ENCODE measurements at places on chromosomes 11 and 22.

GRCh38 chr11:30560206-30561106 lies 25.7 kb downstream of the MPPED2 start:
- no peak for DNase-seq

GRCh38 chr11:96079691-96080090 lies 155.8 kb upstream of the MTMR2 start:
- no peak for DNase-seq

DNA sequence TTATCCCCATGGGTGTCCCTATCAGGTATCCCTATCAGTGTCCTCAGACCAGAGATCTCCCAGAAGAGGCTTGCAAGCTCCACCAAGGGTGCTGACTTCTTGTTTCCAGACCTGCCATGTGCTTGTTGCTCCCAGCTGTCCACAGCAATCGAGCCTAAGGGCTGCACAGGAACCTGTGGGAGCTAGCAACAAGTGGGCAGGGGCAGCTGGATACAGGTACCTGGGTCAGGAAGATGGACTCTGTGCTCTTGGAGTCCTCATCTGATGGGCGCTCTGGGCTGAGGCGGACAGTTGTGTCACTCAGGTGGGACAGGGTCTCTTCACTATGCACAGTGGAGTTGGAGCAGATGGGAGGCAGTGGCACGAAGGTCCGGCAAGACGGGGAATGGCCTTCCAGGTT lies 99.2 kb downstream of the RNF169 start:
- DNase-seq: no peak

- DNase-seq: no peak
Observed at GRCh38 chr22:26722159-26722558, 64.8 kb downstream of the MIAT start.

DNA sequence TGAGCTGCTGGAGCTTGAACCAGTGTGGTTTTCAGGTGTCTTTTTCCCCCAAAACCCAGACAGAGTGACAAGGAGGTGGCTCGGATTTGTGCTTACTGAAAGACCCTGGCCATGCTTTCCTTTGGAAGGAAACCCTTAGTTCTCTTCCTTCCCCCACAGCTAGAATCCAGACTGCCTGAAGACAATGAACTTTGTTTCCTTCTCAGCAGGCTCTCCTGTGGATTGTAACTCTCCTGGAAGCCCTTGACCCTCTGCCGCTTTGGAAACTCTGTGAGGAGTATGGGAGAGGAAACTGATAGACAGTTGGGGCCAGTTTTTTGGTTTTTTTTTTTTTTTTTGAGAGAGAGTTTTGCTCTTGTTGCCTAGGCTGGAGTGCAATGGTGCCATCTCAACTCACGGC lies 62.1 kb upstream of the SESN3 start:
- DNase-seq: no peak

- DNase-seq: no peak
Observed at GRCh38 chr11:14544611-14545010, 24.4 kb upstream of the PSMA1 start.

DNA sequence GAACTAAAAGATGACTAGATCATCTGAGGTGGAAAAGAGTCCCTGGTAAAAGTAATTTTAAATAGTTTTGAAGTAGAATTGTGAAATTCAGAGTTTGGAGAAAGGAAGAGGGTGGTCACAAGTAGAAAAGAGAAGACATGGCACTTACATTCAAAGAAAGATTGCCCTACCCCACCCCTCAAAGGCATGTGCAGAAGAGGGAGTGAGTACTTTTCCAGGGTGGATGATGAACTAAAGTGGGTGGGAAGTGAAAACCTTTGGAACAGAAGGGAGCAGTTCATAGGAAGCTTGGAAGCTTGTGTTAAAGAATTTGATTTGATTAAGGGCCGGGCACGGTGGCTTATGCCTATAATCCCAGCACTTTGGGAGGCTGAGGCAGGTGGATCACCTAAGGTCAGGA lies 23.6 kb downstream of the SREBF2 start:
- DNase-seq: no peak

DNA sequence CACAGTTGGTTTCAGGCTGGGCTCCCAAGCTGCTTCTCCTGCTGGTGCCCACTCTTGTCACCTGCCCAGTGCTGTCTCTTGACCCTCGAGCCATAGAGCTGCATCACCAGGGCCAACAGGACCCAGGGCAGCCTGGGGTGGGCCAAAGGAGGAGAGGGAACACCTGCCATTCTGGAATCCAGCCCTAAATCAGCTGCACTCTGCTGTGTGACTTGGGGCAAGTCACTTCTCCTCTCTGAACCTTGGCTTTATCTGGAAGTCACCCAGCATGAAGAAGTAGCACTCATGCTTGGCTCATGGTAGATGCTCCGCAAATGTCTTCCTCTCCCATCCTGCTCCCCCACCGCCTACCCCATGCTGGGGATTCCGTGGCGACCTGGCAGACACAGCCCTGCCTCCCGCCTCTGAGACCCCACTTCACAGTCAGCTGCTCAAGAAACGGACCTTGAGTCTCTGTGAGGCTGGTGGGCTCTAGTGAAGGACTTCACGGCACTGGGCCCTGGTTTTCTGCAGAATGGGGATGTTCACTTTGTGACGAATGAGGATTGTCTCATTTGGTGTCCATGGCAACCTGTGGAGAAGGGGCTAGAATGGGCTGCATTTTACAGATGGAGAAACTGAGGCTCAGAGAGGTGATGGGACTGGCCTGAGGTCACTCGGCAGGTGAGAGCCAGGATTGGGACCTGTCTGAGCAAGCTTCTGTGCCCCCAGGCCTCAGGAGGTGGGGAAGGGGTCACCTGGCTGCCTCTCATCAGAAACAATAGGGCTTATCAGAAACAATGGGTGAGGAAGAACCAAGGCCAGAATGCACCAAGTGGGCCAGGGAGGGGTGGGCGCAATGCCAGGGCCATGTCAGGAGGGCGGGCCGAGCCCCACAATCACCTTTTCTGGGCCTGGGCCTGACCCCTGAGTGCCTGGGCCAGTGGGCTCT lies 12.4 kb downstream of the EMID1 start:
- DNase-seq: peak; percentile 35

GRCh38 chr11:33699515-33700062 lies 1.0 kb downstream of the C11orf91 start:
- peak; percentile 50 for DNase-seq

GRCh38 chr11:1748636-1749394 lies 1.6 kb downstream of the IFITM10 start:
- peak; percentile 66 for DNase-seq

DNA sequence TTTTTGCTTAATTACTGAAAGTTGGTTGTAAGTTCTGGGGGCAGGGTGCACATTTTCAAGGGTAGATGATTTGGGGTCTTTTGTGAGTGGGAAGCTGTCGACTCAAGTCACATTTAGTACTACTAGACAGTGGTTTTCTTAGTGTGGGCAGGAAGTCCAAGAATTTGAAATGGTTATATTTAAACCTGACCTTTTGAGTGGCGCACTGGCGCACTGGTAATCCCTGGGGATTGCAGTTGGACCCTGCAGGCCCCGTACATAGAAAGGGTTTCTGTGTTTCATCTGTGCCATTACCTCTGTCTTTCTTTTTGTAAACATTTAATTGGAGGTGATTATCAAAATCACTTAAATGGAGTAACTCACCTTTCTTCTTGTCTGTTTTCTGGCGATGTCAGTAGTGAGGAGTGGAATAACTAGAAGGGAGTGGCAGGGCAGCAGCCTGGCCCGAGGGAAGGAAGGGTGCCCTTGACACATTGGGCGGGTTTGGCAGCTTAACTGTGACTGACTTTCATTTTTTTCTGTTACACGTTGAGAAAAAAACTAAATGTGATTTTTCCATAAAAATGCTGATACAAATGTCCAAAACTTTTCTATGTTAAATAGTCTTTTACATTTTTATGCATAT lies 101.8 kb upstream of the GAL start:
- no peak for DNase-seq

DNA sequence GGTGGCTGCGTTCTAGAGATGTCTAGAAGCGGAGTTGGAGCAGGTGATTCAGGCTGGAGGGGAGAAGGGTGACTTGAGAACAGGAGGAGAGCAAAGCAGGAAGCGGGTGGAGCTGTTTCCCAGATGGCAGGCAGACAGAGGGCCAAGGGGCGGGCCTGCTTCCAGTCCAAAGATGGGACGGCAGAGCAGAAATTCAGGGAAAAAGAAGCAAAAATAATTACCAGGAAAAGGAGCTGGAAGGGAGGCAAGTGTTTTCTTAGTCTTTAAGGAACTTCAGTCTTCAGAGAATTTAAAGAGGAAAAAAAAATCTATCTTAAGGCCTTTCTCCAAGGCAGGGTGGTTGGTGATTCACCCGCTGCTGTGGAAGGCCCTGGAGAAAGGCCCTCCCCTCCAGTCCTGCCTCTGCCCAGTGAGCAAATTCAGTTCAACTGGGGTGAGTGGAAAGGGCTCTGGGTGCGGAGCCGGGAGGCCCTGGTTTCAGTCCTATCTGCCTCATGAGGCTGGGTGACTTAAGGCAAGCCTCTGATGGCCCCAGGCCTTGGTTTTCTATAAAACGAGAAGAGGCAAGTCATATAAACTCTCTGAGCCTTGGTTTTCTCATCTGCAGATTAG lies 4.5 kb upstream of the CREB3L1 start:
- DNase-seq: peak; percentile 59

DNA sequence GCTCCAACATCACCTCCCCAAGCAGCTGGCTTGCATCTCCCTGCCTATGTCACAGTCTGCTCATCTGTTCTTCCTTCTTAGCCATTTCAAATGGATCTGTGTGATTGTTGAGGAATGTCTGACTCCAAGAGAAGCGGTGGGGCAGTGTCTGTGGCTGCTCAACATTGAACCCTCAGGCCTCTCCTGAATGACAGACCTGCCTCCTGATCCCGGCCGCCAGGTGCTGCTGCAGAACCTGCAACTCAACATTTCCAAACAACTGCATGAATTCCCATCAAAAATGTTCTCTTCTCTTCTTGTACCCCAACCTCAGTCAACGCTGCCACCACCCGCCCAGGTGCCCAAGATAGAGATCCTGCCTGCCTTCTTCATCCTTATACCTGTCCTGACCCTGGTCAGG lies 132.5 kb downstream of the FBXO7 start:
- no peak for DNase-seq

DNA sequence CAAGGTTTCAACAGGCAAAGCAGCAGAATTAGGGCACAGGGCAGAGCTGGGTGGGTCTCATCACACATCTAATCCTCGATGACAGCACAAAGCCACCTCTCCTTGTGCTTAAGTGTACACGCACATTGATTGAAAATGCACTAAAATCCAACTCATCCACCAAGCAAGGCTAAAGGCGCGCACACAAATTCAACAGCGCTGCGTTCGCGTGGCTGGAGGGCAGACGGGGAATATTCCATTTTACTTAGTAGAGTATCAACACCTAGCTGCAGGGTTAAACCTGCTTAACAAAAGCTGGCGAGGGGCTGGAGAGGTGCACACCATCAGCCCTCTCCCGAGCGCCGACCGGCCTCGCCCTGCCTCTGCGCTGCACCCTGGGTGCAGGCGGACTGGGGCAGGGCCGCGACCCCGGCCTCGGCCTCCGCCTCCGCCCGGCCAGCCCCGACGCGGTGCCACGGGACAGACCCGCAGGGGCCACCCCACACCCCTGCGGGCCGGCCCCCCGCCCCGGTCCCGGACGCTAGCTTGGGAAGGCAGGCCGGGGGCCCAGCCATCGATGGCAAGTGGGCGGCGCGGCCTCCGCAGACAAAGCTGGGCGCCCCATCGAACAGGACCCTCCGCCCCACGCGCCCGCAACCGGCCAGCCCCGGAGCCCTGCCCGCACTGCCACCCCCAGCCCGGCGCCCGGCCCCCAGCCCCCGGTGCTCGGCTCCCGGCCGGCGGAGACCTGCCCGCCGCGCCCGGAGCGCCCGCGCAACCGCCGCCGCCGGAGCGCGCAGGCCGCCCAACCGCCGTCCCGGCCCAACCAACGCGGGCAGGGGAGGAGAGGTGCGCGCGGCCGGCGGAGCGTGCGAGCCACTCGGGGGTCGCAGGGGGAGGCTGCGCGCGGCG lies 929 bp downstream of the PRDM10 start:
- DNase-seq: peak; percentile 44

DNA sequence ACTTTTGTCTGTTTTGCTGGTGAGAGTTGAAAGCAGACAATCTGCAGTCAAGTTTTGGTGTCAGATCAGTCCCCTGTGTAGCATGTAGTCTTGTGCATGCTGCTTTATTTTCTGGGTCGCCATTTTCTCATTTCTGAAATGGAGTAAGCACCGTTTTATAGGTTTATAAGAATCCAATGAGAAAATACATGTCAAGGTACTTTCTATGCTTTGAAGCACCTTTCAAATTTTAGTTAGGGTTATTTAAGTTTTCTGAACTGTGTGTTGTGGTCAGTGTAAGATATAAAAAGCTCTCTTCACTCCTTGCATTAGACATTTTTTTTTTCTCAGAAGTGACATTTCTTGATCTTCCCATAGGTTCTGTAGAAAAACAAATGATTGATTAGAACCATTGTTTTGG lies 283.2 kb downstream of the ETS1 start:
- DNase-seq: no peak

DNA sequence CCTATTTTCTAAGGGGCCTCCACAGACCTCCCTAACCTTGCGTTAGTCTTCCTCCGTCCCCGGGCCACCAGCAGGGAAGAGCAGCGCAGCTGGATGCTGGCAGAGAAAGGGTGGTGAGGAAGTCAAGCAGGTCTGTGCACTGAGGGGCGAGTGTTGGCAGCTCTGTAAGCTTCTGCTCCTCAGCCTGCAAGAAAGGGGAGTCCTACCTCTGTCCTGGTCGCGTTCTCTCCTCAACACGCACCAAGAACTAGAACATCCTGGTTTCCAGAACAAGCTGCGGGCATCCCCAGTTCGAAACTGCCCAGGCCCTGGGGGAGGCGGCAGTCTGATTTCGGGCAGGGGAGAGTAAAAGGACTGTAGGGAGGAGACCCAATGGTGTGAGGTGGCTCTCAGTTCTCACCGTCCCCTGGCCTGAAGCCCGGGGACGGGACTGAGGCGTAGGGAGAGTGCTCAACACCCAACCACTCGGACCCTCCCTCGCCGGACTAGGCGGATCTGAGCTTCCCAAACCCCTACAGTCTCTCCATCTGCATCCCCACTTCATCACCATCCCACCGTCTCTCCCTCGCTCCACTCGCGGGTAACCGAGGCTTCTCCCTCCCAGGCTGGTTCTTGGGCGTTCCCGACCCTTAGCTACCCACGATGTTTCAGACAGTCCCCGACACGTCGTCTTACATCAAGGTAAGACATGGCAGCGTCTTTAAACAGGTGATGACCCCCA lies 7.7 kb upstream of the FLI1 start:
- no peak for DNase-seq

DNA sequence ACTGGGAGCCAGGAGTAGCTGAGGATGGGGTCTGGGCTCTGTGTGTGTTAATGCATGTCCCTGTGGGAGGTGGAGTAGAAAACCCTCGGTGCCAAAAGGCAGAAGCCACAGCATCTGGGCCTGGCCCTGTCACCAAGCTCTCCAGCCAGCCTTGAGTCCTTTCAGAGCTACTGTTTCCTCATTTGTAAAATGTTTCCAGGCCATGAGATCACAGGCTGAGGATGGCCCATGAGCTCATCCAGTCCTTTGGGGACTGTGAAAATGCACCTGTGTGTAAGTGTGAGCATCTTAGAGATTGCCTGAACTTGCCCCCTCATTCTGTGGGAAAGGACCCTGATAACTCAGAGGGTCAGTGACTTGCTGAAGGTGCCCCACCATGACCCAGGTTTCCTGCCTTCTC lies 9.1 kb downstream of the ANKK1 start:
- DNase-seq: no peak

- DNase-seq: no peak
Observed at GRCh38 chr11:391117-392017, 2.6 kb upstream of the PKP3 start.

Measured in adrenal gland (tissue), 19 donors.